ENCODE measurements at places on chromosomes 3 and 15. TPM values are rescaled to one million over a fixed set of nuclear protein-coding genes. Genes with fewer than 3 reads are reported as not detected.

The OR5K2 gene
- polyA plus RNA-seq = not detected

The SLC22A14 gene
- polyA plus RNA-seq = 0.23 TPM

The RLBP1 gene
- 0.30 TPM for polyA plus RNA-seq

The PRSS50 gene
- not detected for polyA plus RNA-seq

The SLC15A2 gene
- 61.8 TPM for polyA plus RNA-seq

The ST3GAL6 gene
- polyA plus RNA-seq = 5.7 TPM

The AADAC gene
- 0.45 TPM for polyA plus RNA-seq

The DUOXA1 gene
- 0.28 TPM for polyA plus RNA-seq

The NOX5 gene
- 0.30 TPM for polyA plus RNA-seq

The WDR93 gene
- 0.14 TPM for polyA plus RNA-seq

The CHRNA5 gene
- 1.3 TPM for polyA plus RNA-seq

The PLSCR2 gene
- not detected for polyA plus RNA-seq

The RTP4 gene
- 0.25 TPM for polyA plus RNA-seq

The C15orf39 gene
- 9.7 TPM for polyA plus RNA-seq

The IQCF5 gene
- not detected for polyA plus RNA-seq

The FAM107A gene
- polyA plus RNA-seq = 0.93 TPM

The SLC28A2 gene
- polyA plus RNA-seq = 0.37 TPM

The NR2E3 gene
- 9.0 TPM for polyA plus RNA-seq

The SMCO1 gene
- 1.5 TPM for polyA plus RNA-seq

The TMEM212 gene
- 0.15 TPM for polyA plus RNA-seq

The SLC30A4 gene
- 5.0 TPM for polyA plus RNA-seq

The KNG1 gene
- 0.06 TPM for polyA plus RNA-seq

The ITIH4 gene
- polyA plus RNA-seq = 38.3 TPM

The RARB gene
- 11.2 TPM for polyA plus RNA-seq

The C2CD4A gene
- polyA plus RNA-seq = not detected

The SPINK8 gene
- polyA plus RNA-seq = not detected

The FGF7 gene
- polyA plus RNA-seq = 24.1 TPM

The PLCH1 gene
- polyA plus RNA-seq = 0.41 TPM

The CD86 gene
- polyA plus RNA-seq = 5.2 TPM

The ANKRD34C gene
- 0.04 TPM for polyA plus RNA-seq

The CNTN4 gene
- polyA plus RNA-seq = 2.6 TPM

The SERINC4 gene
- polyA plus RNA-seq = 0.90 TPM

The ASB14 gene
- polyA plus RNA-seq = 1.1 TPM

The UCN2 gene
- polyA plus RNA-seq = 0.26 TPM

The GOLGA6L9 gene
- polyA plus RNA-seq = 2.7 TPM
